GM12878 (cell line): ENCODE measurements at places on chromosomes 2 and 18.

DNA sequence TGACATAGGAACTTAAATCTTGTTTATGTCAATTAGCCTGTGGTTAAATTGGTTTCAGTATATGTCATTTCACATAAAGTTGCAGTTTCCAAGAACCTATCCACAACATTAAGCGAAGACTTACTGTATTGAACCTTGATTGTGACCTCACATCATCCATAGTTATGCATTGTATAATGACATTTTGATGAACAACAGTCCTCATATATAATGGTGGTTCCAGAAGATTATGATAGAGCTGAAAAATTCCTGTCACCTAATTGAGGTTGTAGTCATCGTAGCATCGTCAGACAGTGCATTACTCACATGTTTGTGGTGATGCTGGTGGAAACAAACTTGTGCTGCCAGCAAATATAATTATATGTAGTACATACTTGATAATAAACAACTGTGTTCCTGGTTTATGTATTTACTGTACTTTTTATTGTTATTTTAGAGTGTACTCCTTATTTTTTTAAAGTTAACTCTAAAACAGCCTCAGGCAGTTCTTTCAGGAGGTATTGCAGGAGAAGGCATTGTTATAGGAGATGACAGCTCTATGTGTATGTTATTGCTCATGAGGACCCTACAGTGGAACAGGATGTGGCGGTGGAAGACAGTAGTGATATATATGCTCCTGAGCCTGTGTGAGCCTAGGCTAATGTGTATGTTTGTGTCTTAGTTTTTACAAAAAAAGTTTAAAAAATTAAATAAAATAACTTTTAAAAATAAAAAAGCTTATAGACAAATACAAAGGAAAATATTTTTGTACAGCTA, 56.6 kb downstream of the UBE2E3 start:
- H3K27me3 ChIP-seq = no peaks in the 10 kb centered on the region
- H3K36me3 ChIP-seq = no peaks in the 10 kb centered on the region
- no peak overlapping the region for H3K4me3 ChIP-seq
- no peak for DNase-seq

DNA sequence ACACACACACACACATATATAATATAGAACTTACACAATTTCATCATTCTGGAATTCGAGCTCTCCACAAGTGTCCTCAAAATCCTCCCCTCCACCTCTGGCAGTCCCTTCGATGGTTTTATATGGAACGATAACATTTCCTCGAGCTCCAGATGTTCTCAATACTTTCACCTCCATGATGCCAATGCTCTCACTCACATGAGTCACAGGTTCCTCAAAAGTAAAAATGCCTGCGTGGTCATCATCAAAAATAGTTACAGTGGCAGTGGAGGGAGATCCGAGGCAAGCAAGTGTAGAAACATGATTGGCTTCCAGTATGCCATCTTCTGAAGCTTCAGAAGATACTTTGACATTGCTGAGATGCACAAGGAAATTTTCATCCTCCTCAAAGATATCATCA, 23.5 kb downstream of the SLC8A1 start:
- H3K27ac ChIP-seq = no peak overlapping the region
- H3K4me3 ChIP-seq = no peak overlapping the region
- no peak for DNase-seq

- no peak overlapping the region for H3K27ac ChIP-seq
- DNase-seq = no peak
- no peak overlapping the region for H3K4me3 ChIP-seq
- no peaks in the 10 kb centered on the region for H3K36me3 ChIP-seq
- no peaks in the 10 kb centered on the region for H3K27me3 ChIP-seq
- no peaks in the 10 kb centered on the region for H3K4me1 ChIP-seq
Observed at GRCh38 chr2:200670313-200670712, 84.5 kb downstream of the AOX1 start.

GRCh38 chr2:100244881-100245605, 77.3 kb downstream of the LONRF2 start:
- H3K4me1 ChIP-seq = peaks cover 26% of the 10 kb centered on the region
- H3K27me3 ChIP-seq = 0 out of 2 replicates have a peak, but pooled peaks cover 5% of the 10 kb centered on the region
- no peak overlapping the region for H3K4me3 ChIP-seq
- H3K36me3 ChIP-seq = no peaks in the 10 kb centered on the region
- no peak for DNase-seq
- H3K27ac ChIP-seq = no peak overlapping the region

GRCh38 chr2:223860809-223861738, 23.7 kb upstream of the AP1S3 start:
- H3K36me3 ChIP-seq = no peaks in the 10 kb centered on the region
- peaks cover 9% of the 10 kb centered on the region for H3K4me1 ChIP-seq
- no peaks in the 10 kb centered on the region for H3K27me3 ChIP-seq

- H3K27me3 ChIP-seq = 0 out of 2 replicates have a peak, but pooled peaks cover 3% of the 10 kb centered on the region
- no peak for DNase-seq
- no peaks in the 10 kb centered on the region for H3K36me3 ChIP-seq
- no peaks in the 10 kb centered on the region for H3K4me1 ChIP-seq
- H3K4me3 ChIP-seq = no peak overlapping the region
Observed at GRCh38 chr18:50398947-50399346, 24.1 kb downstream of the SKA1 start.

DNA sequence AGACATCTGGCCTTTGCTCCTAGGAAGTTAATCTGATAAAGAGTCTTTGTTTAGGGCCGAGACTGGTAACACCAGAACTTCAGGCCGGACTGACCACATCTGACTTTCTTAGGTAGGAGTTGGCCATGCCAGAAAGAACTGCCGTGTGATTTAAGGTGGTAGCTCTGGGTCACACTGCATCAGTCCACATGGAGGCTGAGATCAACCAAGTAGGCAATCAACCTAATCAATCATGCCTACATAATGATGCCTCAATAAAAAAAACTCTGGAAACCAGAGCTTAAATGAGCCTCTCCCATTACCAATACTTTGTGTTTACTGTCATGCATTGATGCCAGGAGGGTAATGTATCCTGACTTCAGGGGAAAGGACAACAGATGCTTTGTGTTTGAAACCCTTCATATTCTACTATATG, 44.1 kb upstream of the ORC2 start:
- peaks cover 8% of the 10 kb centered on the region; the same call in 1 of the 2 replicates for H3K36me3 ChIP-seq
- H3K27me3 ChIP-seq = no peaks in the 10 kb centered on the region
- H3K27ac ChIP-seq = no peak overlapping the region
- no peak overlapping the region for H3K4me3 ChIP-seq
- no peaks in the 10 kb centered on the region for H3K4me1 ChIP-seq

DNA sequence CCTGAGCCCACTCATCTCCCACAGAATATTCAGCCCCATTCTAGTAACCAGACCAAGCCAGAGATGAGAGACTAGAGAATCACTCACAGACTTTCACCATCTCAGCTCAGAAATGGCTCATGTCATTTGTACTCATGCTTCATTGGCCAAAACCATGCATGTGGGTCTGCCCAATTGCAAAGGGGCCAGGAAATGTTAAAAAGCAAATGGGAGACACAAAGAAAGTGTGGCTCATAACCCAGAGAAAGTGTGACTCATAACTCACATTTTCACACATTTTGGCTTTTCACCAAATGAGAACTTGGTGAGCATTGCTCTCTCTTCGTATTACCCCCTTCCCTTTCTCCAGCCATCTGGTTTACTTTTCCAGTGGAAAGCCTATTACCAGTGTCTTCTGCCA, 66.2 kb downstream of the MDH1 start:
- H3K4me3 ChIP-seq = no peak overlapping the region
- peak; percentile 26 for DNase-seq
- no peaks in the 10 kb centered on the region for H3K36me3 ChIP-seq
- no peaks in the 10 kb centered on the region for H3K27me3 ChIP-seq
- H3K4me1 ChIP-seq = no peaks in the 10 kb centered on the region
- H3K27ac ChIP-seq = no peak overlapping the region

DNA sequence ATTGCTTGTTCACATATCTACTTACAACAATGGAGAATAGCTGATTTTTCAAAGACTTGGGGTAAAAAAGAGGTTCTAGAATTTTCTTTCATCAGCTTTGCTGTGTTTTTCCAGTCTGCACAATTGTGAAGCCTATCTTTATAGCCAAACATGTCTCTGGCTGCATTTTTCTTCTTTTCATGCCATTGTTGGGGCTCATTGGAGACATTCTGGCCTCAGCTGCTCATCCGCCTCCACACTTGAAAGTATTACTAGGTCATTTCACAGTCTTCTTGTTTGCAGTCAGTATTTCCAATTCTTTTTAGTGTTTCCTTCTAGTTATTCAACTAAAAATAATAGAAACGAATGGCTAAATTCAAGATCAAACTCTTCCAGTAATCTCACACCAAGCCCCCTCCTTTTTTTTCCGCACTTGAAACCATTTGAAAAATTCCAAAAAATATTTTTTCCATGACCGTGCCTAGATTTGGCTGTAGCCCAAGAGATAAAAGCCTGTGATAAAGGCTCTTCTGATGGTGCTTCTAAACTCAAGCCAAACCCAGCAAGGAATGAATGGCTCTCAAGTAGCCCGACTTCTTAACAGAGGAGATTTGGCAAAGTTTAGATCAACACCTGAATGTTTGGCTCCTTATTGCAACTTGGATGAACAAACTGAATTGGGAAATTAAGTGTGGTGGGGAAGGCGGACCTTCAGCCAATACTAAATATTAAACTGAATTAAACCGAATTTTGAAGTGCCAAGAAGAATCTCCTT, 103.4 kb downstream of the NRP2 start:
- no peaks in the 10 kb centered on the region for H3K36me3 ChIP-seq
- H3K27me3 ChIP-seq = no peaks in the 10 kb centered on the region
- no peak for DNase-seq
- no peaks in the 10 kb centered on the region for H3K4me1 ChIP-seq
- no peak overlapping the region for H3K4me3 ChIP-seq

- no peaks in the 10 kb centered on the region for H3K36me3 ChIP-seq
- no peak overlapping the region for H3K27ac ChIP-seq
- no peaks in the 10 kb centered on the region for H3K27me3 ChIP-seq
- H3K4me1 ChIP-seq = no peaks in the 10 kb centered on the region
Observed at GRCh38 chr2:237073552-237073951, 12.1 kb upstream of the COPS8 start.

- H3K27me3 ChIP-seq = no peaks in the 10 kb centered on the region
- no peak for DNase-seq
- no peaks in the 10 kb centered on the region for H3K36me3 ChIP-seq
- no peak overlapping the region for H3K27ac ChIP-seq
- no peaks in the 10 kb centered on the region for H3K4me1 ChIP-seq
Observed at GRCh38 chr2:126436411-126436810, 219.5 kb upstream of the GYPC start.

GRCh38 chr18:74528913-74529312, 5.4 kb upstream of the CNDP1 start:
- no peak overlapping the region for H3K4me3 ChIP-seq
- H3K4me1 ChIP-seq = peaks cover 4% of the 10 kb centered on the region; the same call in 1 of the 2 replicates
- H3K27me3 ChIP-seq = no peaks in the 10 kb centered on the region; the same call in 1 of the 2 replicates
- DNase-seq = no peak
